ENCODE measurements at places on chromosomes 13 and 19.

- peak; percentile 42 for DNase-seq
These were observed 958 bp downstream of the CA11 start for GRCh38 chr19:48644839-48645619.

- DNase-seq: no peak
These were observed 298.7 kb downstream of the HS6ST3 start for GRCh38 chr13:96388598-96388997.

GRCh38 chr13:22926748-22927400 lies 253.9 kb upstream of the SGCG start:
- no peak for DNase-seq

DNA sequence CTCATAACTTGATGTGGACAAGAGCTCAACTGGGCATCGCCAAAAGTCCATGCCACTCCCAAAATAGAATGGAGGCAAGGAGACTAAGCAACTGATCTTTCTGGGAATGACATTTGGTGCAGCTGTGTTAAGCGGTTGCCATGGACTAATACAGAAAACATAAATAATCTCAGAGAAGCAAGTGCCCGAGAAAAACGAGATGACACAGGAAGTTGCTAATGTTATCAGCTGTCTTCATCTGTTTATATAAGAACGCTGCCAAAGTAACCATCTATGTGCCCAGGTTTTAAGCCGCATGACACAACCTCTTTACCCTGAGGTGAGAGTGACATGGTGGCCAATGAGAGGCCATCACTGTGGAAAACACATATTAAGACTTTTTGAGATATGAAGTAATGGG lies 54.9 kb upstream of the SACS start:
- DNase-seq: no peak

GRCh38 chr13:49669735-49670309 lies 21.5 kb downstream of the EBPL start:
- peak; percentile 2 for DNase-seq

DNA sequence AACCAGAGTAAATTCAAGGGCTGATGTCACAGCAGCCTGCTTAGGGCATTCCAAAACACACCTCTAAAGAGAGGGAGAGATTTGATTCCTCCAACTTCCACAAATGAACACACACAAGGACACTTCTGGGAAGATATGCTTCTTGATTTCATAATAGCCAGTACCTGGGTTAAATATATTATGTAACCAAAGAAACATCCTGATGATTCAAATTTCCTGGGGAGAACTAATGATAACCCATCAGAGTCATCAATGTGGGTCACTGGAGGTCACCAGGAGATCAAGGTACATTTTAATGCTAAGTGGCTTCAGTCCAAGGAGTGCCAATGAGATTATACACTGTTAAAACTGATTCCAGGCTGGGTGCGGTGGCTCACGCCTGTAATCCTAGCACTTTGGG lies 54.0 kb upstream of the DOCK9 start:
- DNase-seq: no peak

DNA sequence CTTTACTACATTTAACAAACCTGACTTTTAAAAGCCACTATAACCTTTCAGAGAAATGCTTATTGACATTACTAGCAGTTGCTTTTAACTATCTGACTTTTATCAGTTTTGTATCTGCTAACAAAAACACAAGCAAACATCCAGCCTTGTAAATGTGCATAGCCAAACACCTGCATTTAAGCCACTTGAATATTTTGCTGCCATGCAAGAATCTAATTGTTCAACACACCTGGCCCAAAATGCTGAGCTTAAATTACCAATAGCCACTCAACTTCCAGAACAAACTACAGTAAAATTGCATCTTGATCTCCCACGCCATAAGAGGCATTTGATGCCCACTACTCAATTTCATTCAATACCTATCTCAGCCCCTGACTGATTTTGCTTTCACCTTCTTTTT lies 9.3 kb downstream of the ZIC5 start:
- no peak for DNase-seq

GRCh38 chr13:107025991-107026390 lies 458.1 kb upstream of the ARGLU1 start:
- no peak for DNase-seq

DNA sequence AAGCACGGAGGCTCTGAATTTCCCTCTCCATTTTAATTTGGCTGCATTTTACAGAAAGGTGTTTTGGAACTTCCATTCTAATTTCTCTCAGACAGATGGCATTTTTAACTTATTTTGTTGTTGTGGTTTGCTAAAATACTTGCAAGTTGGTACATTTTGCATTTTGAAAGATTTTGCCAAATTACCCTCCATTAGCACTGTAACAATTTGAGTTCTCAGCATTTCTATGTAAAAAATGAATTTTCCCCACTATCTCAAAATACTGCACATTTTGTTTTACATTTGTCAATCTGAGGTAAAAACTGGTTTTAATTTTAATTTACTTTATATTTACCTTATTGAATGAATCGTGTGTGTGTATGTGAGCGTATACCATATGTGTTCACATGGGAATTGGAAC lies 7.0 kb upstream of the HNRNPL start:
- no peak for DNase-seq

GRCh38 chr13:28753208-28753892 lies 34.6 kb upstream of the SLC46A3 start:
- DNase-seq: no peak

- DNase-seq: no peak
These were observed 3.8 kb downstream of the ZNF490 start for GRCh38 chr19:12606796-12607195.

DNA sequence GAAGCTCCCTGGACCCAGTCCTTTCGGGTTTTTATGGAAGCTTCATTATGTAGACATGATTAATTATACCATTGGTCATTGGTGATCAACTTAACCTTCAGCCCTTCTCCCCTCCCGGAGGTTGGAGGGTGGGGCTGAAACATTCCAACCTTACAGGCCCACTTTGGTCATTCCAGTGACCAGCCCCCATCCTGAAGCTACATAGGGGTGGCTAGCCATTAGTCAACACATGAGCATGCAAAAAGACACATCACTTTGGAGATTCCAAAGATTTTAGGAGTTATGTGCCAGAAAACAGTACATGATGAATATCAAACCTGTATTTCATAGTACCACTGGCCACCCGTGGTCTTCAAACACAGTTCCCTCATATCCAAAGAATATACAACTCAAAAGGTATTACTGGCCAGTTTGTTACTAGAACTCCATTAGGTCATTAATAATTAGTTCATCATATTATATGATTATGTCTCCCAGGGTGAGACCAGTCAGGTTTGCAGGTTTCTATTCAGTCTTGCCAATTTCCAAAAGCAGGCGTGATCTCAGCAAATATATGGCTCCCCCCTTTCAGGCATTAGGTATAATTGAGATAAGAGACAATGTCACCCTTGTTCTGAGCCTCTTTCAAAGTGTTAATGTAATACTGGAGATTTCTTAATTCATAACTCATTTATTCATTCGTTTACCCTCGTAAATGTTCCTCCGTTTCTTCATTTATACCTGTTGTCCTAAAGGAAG lies 11.1 kb downstream of the PPP5C start:
- DNase-seq: no peak

DNA sequence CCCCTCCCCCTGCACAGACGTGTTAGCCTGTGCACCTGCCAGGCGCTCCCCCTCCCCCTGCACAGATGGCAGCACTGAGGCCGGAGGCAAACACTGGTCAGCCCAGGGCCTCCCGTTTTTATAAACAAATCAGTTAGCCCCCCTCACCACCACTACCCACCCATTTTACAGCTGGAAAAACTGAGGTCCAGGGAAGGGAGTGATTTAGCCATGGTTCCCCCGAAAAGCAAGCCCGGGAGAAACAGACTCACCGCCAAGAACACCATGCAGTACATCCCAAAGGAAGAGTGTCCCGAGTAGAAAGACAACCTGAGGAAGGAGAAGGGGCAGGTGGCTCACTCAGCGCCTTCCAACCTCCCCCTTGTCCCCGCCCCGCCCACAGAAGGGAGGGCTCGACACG lies 8.7 kb downstream of the PLPP2 start:
- DNase-seq: no peak

GRCh38 chr13:29572575-29572974 lies 22.9 kb downstream of the SLC7A1 start:
- DNase-seq: no peak

DNA sequence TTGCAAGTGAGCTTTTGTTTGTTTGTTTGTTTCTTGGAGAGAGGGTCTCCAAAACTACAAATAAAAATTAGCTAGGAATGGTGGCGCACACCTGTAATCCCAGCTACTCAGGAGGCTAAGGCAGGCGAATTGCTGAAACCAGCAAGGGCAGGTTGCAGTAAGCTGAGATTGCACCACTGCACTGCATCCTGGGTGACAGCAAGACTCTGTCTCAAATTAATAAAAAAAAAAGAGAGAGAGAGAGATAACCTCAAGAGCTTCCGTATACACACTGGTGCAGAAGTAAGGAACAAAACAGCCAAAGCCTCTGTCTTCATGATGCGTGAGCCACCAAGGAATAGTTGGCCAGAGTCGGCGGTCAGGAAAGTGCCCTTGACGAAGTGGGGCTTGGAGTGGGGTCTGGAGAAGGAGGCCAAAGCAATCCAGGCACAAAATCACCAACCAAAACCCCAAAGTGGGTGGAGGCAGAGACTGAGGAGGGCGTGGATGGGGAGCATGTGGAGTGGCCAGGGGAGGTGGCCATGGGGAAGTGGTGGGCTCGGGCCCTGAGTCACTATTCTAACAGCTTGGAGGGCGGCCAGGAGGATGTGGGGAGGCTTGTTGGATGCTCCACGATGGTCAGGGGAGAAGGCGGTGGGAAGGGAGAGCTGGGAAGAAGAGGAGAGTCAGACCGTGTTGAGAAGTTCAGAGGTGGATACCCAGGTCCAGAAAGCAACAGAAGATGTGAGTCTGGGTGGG lies 21.2 kb upstream of the TOMM40 start:
- DNase-seq: peak; percentile 16

DNA sequence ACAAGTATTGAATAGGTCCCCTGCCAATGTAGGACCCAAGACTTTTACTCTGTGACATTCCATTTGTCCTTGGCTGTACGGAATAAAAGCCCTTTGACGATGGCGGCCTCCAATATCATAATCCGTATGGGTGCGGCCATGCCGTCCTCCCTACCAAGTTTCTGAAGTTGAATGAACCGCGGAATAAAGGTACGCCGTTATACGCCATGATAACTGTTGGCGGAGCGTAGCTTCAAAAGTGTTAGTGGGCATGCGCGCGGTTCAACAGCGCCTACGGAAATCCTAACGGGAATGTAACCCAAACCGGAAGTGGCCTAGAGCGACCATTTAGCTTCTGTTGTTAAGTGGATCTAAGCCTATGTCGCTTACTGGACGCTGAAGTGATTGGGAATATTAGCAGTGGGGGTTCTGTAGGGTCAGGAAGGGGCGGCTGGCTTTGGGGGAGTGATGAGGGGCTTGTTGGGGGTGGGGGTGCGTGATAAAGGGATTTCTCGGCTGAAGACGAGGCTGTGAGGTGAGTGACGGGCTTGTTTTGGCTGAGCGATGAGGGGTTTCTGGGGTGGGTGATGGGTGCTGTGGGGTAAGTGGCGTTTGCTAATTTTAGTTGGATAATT lies at the start of gene ZNF175:
Gene ZNF175, plus strand, starts transcription at position 322 of the 614 bp plus-strand sequence. CDS start 2,047 bp downstream, outside the sequence.
- DNase-seq: peak; percentile 53

GRCh38 chr13:100523411-100523810 lies 65.2 kb downstream of the GGACT start:
- DNase-seq: no peak

GRCh38 chr13:45242070-45242469 lies 41.2 kb upstream of the KCTD4 start:
- DNase-seq: no peak

DNA sequence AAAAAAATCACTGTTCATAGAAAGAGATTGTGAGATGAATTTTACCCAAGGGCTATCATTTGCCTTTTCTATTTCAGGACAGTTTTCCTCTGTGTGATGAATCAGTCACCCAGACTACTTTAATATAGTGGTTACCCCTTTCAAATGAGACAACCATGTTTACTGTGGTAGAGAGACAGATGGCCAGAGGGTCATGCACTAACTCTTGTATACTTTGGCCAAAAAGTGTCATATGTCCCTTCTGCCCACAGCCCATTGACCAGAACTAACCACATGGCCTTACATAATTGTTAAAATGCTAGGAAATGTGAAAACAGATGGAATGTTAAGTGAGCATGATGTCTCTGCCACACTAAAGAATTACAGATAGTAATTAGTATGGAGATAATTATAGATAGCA lies 498.7 kb downstream of the DACH1 start:
- DNase-seq: no peak

DNA sequence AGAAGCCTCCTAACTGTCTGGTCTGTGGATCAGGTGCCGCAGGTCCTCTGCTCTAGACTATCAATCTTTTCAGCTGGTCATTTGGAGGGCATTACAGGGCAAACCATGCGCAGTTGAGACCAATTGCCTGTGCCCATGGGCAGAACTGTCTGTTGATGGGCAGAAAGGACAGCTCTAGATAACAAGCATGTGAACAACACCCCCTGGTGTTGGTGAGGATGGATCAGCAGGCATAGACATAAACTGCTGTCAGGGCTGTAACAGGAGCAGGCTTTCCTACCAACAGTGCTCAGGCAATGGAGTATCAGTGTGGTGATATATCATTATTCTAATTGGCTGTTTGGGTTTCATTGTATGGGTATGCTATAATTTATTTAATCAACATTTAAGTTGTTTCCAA lies 104.7 kb upstream of the KL start:
- no peak for DNase-seq
